Activated naive CD4-positive, alpha-beta T cell treated with anti-CD3 and anti-CD28 coated beads, Interleukin-2, amount 50 U/mL, for 16 hours (primary cell): ENCODE measurements at places on chromosomes 7 and 10.

DNA sequence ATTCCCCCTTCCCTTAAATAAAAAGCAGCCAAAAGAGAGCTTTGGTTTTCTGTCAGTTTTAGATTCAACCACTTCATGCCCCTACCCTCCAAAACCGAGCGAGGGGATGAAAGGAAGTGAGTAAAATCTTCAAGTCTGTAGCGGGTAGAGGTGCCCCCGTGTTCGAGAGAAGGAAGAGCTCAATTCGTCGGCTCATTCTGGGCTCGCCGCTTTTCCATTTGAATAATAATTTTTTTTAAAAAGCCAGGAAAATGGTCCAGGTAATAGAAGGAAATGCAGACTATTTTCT is 436.2 kb upstream of the GALNT17 start:
- no peak for DNase-seq

DNA sequence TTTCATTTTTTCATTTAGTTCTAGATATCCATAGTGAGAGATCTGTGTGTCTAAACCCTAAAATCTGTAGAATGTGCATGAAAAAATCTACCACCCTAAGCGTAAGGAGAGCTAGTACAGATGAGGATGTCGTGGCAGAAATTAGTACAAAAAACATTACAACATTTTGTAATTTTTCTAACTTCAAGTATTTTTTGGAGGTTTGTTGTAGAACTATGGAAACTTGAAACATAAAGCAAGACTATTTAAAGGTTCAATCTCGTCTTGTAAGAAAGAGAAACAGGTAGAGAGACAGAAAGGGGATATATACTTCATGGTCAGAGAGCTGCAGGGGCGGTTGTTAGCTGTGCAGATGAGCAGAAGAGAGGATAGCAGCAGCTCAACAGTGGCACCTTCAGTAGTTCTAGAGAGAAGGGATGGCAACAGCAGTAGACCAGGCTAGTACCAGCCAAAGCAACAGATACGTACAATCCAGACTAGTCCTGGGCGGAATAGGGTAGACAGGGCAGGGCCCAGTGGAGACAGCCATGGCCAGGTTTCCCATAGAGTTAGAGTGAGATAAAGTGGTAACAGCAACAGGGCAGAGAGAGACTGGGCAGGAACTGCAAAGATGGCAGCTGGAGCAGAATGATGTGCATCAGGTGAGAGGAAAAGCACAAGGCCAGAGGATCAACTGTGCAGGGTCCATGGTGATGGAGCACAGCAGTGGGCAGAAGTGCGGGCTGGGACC is 145.2 kb downstream of the FRMD4A start:
- DNase-seq: peak; percentile 62

- DNase-seq: no peak
These were observed 69.0 kb upstream of the PDCD4 start for GRCh38 chr10:110802551-110803238.

GRCh38 chr10:50556237-50557120 is 67.3 kb downstream of the SGMS1 start:
- DNase-seq: no peak

DNA sequence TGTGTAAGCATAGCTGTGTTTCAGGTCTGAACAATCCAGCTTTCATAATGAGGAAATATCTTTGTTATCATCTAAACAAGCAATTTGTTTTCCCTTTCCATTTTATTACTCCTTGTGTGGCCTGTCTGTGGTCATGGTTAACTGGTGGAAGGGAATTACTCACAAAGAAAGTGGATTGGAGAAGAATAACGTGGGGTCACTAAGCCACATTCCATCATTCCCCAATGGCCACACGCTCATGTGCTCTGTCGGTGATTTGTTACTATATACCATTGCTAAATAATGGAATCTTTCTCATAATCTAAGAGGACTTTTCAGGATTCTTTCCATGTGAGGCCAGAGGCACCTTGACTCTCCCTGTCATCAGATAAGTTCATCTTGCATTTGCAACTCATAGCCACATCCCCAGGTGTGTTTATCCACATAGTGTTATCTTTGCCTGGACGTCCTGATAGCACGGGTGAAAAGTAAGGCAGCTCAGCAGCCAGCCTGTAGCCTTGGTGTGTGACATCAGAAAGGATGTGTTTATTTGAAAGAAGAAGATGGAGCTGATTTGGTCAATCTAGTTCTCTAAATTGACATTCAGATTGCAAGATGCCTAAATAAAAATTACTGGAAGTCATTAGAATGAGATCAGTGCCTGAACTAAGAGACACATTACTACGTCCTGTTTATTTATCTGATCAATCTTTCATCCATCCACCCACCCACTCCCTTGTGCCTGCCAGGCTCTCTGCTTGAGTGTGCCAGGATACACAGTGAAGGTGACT is 128.9 kb downstream of the CELF2 start:
- no peak for DNase-seq

- no peak for DNase-seq
These were observed 12.2 kb upstream of the RFC2 start for GRCh38 chr7:74266191-74266963.

- no peak for DNase-seq
These were observed 775.1 kb downstream of the GATA3 start for GRCh38 chr10:8829592-8829991.

- no peak for DNase-seq
These were observed 165.0 kb downstream of the JMJD1C start for GRCh38 chr10:63300801-63301200.

- DNase-seq: no peak
These were observed 205.9 kb upstream of the SVIL start for GRCh38 chr10:29840516-29841276.

DNA sequence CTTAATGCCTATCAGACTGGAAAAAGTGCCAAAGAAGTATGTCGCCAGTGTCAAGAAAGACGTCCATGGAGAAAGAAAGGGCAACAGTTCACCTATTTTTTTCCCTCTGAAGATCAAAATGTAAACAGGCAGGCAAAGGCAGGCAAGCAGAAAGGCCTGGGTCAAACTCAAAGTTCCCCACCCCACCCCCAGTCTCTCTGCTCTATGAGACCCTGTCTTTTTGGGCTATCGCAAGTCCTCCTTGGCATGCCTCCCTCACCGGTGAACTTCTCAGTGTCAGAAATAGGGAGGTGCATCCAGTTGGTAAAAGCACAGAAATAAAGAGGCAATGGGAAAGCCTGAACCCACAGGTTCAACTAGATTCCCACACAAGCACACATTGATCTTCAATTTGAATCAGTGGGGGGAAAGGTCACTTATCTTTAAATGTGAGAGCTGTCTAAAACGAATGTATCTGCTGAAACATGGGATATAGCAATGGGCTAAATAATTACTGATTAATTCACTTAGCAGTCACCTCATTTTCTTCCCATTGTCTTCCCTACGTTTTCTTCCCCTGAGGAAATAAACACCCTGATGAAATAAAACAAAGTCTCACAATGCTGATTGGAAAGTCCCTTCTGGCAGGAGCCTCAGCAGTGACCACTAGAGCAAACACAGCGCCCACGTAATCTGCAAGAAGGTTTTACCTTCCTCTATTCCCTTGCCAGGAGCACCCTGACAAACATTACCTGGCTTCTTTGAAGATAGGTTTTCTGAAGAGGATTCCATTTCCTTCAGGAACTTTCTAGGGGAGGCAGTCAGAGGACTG is 31.1 kb downstream of the JAZF1 start:
- no peak for DNase-seq

DNA sequence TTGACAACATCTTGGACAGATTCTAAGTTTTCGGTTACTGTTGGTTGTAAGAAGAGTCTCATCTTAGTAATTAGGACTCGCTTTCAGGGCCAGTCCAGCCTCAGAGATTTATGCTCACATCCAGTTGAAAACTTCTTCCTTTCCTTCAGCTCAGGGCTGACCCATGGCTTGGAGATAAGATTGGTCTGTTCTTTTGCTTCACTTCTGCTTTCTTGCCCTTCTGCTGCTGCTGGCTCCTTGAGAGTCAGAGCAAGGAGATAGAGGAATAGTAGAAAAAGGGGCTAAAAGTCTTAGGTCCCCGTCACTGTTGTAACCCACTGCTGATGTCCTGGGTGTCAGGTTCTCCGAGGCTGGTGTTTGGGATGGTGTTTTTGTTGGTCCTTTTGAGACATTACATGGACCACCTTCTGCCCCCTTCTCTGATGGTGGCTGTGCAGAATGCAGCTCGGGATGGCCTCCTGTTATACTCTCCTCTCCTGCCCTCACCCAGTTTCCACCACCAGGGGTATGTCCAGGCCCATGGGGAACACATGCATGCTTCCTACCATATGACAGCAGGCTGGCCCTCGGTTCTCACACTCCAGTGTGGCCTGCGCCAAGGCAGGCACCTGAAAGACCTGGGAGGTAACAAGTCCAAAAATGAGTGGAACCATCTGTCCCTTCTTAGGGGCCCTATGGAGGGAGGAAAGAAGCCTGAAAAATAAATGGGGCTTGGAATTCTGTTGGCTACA is 67.8 kb upstream of the PCBD1 start:
- DNase-seq: no peak

GRCh38 chr7:637826-638225 is 88.7 kb upstream of the DNAAF5 start:
- no peak for DNase-seq

GRCh38 chr10:5811387-5811821 is 1.8 kb downstream of the GDI2 start:
- DNase-seq: no peak

DNA sequence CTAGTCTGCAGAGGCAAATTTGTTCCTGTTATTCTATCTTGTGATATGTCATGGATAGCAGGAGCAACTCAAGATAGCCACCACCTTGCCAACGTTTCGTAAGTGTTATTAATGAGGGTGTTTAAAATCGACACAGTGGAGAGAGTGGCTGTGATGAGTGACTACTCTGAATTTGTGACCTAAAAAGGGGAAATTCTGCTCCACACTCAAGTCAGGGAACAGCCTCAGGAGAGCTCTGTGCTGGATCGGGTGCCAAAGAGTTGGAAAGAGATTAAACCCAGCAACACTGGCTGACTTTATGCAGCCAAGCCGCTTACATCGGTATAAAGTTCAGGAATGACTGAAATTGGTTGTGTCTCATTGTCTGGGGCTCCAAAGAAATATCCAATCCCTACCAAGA is 9.5 kb downstream of the TACC2 start:
- no peak for DNase-seq

DNA sequence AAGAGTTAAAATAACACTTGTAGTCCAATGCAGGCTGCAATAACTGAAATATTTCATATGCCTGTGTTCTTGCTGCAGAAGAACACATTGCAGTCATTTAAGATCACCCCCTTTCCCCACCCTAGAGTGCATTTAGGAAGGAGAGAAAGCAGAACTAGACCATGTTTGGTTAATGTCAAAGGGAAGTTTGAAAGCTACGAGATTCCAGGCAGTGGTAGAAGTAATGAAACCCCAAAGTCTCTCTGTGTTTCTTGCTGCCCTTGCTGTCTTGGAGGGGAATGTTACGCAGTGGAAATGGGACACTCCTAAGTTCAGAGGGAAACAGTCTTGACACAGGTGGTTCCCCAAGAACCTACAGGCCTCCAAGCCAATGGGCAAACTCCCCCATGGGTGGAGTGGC is 242.9 kb downstream of the PTEN start:
- DNase-seq: no peak

DNA sequence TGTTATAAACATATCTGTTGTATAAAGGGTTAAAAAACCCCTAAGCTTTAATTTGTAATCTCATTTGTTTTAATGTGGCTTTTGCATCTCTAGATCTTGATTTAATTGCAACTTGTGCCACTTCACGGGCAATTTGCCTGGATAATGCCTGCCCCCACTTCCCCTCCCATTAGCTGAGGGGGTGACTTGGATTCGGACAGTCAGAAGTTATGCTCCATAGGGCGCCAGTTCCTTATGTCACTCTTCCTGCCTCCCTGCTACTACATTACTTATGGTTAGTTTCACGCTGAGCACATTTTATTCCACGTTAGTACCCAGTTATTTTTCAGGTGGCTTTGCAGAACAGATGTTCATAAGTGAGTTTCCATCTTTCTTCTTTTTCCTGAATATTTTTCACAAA is 1015.2 kb upstream of the PHF14 start:
- no peak for DNase-seq

GRCh38 chr7:131302876-131303707 is 24.6 kb upstream of the MKLN1 start:
- peak; percentile 25 for DNase-seq

DNA sequence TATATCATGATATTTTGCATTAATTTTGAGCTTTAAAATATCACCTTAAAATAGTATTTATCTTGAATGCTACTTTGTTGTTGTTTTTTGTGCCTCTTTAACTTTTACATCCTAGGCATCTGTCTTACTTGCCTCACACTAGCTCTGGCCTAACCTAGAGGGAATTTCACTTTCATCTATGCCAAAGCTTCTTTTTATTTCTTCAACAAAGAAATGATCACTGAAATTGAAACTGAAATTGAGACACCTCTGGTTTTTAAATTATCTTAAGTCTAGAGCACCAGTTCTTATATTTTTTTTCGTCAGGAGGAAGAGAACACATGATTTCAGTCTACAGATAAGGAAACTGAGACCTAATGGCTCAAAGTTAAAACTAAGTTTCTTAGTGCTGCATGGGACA is 3.5 kb upstream of the SCIN start:
- no peak for DNase-seq

- DNase-seq: no peak
These were observed 2.3 kb upstream of the LDB1 start for GRCh38 chr10:102122450-102122849.

DNA sequence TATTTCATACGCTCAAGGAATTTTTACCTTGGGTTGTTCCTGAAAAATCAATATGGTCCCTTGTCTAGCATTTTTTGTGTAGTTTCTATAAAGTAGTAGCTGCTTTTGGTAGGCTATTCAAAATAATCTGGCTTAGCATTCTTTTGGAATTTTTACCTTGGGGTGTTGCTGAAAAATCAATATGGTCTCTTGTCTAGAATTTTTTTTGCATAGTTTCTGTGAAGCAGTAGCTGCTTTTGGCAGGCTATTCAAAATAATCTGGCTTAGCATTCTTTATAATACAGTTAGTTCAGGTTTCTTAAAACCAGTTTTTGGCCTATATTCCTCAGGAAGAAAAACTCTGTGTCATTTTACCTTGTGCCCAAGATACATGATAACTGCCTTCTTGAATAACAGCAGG is 301.9 kb downstream of the SUGCT start:
- no peak for DNase-seq

- no peak for DNase-seq
These were observed 646.0 kb downstream of the KCNMA1 start for GRCh38 chr10:76991621-76992020.

GRCh38 chr10:59741048-59741447 is 12.2 kb downstream of the MRLN start:
- no peak for DNase-seq

DNA sequence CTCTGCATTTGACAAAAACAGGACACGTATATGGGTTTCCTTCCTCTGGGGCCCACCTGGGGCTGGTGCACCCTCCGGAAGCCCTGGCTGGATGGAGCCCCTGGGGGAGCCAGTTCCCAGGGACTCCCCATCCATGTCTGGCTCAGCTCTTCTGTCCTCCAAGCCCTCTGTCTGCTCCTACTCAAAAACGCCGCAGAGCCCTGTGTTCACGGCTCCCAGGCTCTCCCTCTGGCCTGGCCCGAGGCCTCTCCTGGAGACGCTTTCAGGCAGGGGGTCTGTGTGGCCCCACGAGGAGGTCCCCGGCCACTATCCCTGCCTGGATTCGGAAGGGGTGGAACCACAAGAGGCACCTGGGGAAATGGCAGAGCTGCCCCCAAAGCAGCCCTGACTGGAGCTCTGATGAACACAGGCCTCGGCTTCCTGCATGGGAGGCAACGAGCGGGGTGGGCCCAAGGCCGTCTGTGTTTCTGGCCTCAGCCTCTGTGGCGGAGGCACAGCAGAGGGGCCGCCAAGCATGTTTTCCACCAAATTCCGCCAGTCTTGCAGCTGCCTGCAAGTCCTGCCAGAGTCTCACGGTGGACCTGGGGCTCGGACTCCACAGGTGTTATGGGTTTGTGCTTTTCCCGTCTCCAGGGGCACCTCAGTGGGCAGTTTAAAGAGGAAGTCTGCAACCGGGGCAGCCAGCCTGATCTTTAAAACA is 22.6 kb upstream of the INPP5A start:
- DNase-seq: no peak
